DND-41 (cell line): ENCODE measurements at places on chromosomes 7 and 10.

DNA sequence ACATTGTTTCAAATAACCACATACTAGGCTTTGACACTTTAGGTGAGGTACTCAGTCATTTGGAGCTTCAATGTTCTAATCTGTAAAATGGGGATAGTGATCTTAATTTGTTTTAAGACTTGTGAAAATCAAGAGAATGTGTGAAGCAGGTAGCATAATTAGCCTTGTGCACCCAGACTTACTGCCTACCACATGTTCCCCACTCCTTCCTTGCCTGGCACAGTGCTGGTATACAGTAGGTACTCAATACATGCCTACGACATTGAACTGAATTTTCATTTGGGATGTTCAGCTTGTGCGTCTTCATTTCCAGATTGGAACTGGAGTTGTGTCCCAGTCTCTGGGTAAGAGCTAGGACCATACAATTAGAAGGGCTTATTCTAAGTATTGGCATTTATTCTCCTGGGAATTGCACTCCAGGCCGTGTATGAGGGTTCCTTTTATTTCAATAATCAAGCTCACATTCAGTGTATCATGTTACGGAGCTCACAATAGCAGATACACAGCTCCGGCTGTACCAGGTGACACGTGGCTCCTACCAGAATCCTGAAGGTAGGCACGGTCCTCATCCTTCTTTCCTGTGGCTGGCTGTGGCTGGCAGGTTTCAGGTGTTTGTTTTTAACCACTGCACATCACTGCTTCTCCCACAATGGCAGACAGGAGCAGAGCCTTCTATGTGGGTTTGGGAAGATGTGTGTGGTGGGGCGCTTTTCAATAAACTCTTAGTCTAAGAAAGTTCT lies 109.4 kb upstream of the PDCD4 start:
- DNase-seq = no peak

DNA sequence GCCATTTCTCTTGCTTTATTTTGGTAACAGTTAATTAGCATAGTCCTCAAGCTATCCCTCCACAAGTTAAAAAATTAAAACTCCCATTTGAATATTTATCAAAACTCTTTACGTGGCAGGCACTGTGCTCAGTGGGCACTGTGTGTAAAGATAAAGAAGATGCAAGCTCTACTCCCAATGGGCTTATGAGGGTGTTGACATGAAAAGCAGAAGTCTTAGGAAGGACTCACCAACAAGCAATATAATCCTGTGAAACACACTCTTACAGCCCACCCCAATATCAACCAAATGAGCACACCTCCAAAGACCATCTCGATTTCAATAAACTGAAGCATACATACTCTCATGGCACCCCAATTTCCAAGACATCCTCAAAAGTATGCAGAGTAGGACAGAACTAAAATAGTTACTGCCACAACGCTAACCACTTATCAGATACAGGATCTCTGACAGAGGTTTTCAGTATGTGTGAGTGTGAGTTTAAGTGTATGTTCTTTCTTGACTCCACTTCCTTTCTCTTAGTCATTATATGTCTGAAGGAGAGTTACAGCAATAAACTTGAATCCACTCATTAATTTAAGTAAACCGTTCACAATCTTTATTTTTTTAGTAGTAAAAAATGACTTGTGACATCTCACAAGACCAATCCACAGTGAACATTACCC lies 120.0 kb downstream of the PDE1C start:
- DNase-seq = no peak

GRCh38 chr10:8489823-8490222 lies 435.3 kb downstream of the GATA3 start:
- DNase-seq = no peak

- no peak for DNase-seq
Measured at GRCh38 chr10:62106929-62107519, 161.6 kb downstream of the RTKN2 start.

- no peak for DNase-seq
Measured at GRCh38 chr7:69912141-69912540, 313.9 kb downstream of the AUTS2 start.
